ENCODE measurements at places on chromosomes 3 and 15.

- peak; percentile 11 for DNase-seq
Measured at GRCh38 chr3:11060500-11061251, 68.1 kb downstream of the SLC6A1 start.

- DNase-seq, result no peak
Measured at GRCh38 chr3:2615080-2615479, 495.1 kb downstream of the IL5RA start.

DNA sequence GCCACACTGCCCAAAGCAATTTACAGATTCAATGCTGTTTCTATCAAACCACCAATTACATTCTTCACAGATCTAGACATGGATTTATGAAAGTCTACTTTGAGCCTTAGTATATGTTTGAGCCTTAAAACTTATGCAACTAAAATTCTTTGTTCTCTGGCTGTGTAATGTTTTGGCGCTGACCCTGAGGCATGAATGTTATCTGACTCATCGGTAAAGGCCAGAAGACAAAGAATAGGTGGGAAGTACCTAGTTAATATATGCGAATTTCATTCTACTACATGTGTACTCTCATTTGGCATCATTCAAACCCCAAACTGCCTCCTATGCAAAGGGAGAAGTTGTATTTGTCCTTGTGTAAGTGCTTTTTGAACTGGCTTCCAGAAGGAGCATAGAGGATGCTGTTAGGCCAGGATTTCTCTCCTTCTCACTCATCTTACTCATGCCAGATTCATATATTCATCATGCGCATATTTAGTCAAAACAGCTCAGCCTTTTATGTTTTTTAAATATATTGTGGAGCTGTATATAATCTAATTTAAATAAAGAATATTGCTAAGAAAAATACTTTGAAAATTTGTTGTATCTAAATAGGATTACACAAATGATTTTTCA is 204.2 kb downstream of the NFKBIZ start:
- no peak for DNase-seq

DNA sequence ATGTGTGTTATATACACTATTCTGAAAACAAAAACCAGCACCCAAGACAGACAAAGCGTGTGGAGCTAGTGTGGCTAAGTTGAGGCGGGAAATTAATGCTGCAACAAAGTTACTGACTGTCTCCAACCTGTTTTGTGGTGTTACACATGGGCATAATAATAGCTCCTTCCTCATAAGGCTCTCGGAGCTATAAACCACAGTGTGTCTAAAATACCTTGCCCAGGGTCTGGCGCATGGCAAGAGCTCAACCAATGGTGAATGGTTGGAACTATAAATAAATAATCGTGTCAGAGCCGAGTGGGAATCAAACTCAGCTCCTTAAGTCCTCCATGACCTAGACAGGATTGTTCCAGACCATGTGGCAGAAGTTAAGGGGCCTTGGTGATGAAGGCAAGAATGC is 35.9 kb upstream of the TFRC start:
- DNase-seq, result no peak

DNA sequence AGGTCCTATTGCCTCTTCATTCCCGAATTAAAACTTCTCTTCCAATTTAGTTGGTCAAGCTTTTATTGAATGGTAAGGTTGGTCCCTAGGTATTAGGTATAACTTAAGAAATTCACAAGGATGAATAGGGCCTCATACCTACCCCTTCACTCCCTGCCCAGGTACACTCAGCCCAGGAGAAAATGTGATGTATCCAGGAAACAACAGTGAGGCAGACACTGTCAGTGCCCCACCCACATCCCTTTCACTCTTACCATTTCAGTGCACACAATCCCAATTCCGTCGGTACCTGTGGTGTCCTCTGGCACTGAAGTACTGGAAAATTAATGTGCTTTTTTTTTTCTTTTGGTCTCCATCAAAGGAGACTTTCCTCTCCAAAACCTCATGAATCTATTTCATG is 10.5 kb upstream of the C3orf49 start:
- DNase-seq, result no peak

GRCh38 chr15:77027697-77028450 is 32.9 kb downstream of the PSTPIP1 start:
- DNase-seq, result no peak

GRCh38 chr3:127887321-127887720 is 27.7 kb upstream of the KBTBD12 start:
- no peak for DNase-seq

- no peak for DNase-seq
Measured at GRCh38 chr3:71859123-71859519, 74.2 kb upstream of the PROK2 start.

- DNase-seq, result no peak
Measured at GRCh38 chr15:48579945-48580671, 65.4 kb downstream of the FBN1 start.

- DNase-seq, result no peak
Measured at GRCh38 chr3:182393151-182393550, 400.2 kb upstream of the ATP11B start.

DNA sequence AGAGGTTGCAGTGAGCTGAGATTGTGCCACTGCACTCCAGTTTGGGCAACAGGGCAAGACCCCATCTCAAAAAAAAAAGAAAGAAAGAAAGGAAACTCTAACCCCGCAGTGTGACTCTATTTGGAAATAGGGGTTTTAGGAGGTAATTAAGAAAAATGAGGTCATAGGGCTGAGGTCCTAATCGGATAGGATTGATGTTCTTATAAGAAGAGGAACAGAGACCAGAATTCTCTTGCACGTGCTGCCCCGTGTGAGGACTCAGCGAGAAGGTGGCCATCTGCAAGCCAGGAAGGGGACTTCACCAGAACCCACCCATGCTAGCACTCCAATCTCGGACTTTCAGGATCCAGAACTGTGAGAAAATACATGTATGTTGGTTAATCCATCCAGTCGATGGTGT is 25.8 kb downstream of the KLHL6 start:
- DNase-seq, result no peak

- no peak for DNase-seq
Measured at GRCh38 chr15:83290236-83290635, 5.8 kb upstream of the BNC1 start.

DNA sequence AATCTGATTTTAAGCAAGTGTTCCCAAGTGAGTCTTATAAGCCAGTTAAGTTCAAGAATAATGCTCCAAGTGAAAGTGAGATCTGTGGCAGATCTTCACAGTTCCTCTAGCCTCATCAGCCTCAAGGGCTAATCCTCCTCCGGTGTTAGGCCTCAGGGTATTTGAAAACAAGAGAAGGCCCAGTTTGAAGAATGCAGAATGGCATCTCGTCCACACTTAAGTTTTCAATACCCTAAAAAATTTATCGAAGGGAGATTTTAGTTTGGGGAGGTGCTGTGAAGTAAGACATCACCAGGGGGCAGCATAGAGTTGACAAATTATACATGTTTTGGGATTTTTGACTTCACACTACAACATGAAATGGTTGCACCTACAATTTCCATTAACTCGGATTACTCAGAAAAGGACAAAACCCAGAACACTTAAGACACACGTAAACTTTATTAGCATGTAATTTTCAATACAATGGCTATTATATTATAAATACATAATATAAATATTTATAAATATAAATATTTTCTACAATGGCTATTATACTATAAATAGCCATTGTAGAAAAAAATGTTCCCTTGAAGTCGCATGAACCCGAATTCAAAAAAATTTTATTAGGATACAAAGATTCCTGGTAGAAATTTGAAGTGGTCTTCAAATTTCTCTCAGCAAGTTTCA is 2.3 kb upstream of the TMEM266 start:
- DNase-seq, result no peak

- DNase-seq, result no peak
Measured at GRCh38 chr3:169379496-169380090, 283.9 kb downstream of the MECOM start.

DNA sequence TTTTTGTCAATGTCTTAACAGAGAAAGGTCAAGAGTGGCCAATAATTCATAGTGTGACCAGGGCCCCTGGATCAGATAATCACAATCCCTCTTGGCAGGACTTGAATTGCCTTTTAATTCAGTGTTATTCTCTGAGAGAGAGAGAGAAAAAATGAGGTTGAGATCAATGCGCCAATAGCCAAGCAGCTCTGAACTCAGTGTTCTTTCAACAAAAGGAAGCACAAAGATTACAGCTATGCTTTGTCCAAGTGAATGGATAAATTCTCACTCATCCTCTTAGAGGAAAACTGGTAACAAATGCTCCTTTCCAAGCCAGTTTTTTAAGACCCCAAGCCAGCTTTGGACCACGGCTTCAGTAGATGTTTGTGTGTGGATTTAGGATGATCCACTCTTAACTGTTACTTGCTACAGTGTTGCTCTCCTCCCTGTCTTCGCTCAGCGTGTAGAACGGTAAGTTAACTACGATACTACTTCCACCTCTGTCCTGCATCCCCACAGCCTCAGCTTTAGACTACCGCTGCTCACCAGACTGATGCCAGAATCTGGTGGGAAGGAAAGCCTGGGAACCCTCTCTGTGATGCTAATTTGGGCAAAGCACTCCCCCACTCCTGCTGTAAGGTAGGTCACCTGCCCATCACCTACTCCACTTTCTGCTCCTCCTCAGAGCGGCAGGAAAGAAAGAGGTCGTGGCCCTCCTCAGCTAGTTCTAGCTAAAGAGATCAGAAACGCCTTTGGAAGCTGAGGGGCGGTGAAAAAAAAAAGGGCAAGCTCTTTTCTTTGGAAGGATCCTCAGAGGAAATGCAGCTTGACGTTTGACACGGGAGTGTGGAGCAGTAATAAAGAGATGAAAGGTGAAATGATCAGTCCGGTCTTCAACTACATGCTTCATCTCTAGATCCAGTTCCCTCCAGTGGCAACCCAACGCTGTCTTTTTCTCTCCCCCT is 46.8 kb upstream of the LPP start:
- DNase-seq, result no peak

DNA sequence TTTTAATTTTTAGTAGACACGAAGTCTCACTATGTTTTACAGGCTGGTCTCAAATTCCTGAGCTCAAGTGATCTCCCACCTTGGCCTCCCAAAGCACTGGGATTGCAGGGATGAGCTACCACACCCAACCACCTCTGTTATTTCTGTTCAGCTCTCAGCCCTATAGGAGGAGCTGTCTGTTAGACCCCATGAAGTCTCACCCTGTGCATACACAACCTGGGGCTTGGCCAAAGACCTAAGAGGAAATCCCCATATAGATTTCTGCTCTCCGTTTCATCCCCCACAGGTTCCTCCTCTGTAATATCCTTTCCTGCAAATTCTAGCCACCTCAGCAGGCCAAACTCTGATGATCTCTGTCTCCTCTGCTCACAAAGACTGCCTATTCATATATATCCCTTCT is 56.6 kb upstream of the CTDSPL2 start:
- no peak for DNase-seq

DNA sequence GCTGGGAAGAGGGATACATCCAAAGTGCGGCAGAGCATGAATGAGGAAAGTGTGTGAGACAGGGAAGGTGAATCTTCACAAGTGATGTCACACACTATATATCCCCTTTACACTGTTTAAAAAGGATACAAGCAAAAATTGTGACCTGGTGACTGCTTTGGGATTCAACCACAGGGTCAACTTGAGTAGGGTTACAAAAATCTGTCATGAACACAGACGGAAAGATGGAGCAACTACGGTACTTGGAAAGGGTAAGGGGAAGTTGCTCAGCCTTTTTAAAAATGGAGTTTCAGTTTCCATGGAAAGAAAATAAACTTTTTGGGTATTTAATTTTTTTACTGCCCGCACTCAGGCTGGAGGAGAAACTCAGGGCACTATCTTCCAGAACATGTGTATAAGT is 60.3 kb downstream of the B3GNT5 start:
- no peak for DNase-seq

DNA sequence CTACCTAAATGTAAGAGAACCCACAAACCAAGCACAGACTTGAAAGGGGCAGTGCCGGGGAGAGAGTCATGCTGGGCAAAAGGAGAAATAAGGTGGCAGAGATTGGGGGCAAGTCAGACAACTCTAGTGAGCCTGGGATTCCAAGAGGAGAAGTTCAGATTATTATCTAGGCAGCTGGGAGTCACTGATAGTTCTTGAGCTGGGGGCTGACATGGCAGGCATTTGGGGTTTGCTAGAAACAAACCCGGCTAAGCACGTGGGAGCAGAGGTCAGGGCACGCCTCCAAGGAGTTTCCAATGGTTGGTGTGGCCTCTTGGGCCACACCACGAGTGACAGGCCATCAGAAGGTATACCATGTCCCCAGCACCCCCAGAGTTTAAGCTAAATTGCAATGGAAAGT is 27.6 kb downstream of the SLC6A6 start:
- no peak for DNase-seq

- DNase-seq, result no peak
Measured at GRCh38 chr3:138347960-138348753, at the start of gene MRAS. Gene MRAS, plus strand, starts transcription at chr3:138348579. Its CDS starts 24,305 bp downstream, at chr3:138372884.

- DNase-seq, result no peak
Measured at GRCh38 chr3:9704347-9705322, 1.0 kb downstream of the CPNE9 start.

- no peak for DNase-seq
Measured at GRCh38 chr3:112685420-112685819, 44.5 kb upstream of the CCDC80 start.

DNA sequence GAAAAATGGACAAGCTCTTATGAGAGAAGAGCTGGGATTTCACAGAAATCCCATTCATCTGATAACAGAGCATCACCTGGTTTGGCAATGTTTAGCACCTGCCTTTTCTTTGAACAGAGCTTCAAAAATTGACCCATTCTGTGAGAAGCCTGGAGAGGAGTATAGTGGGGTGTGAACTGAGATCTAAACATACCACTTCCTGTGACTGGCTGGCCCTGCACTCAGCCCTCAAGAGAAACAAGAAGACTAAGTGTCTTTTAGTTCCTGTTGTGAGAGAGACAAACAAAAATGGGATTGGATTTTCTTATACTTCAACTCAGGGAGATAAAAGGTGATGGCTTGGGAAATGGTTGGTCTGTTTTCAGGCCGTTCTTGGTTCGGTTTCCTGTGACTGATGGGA is 1060.2 kb downstream of the ROBO1 start:
- no peak for DNase-seq

GRCh38 chr15:100168787-100169186 is 173.0 kb downstream of the ADAMTS17 start:
- no peak for DNase-seq

DNA sequence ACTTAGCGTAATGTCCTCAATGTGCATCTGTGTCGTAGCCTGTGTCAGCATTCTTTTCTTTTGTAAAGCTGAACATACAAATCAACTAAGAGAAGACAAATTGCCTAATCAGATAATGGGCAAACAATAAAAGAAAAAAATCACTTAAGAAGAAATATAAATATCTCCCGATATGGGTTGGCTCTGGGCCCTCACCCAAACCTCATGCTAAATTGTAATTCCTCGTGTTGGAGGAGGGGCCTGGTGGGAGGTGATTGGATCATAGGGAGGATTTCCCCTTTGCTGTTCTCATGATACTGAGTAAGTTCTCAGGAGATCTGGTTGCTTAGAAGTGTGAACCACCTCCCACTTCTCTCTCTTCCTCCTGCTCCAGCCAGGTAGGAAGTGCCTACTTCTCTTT is 285.0 kb upstream of the LYSMD4 start:
- no peak for DNase-seq

Measured in activated CD4-positive, alpha-beta T cell treated with anti-CD3 and anti-CD28 coated beads, Interleukin-2, amount 50 U/mL, for 24 hours (primary cell).